NCI-H2227 treated with DMSO at 0.1 percent for 48 hours (cell line): ENCODE measurements at places on chromosomes 7 and 10.

- peak; percentile 21 for DNase-seq
These were observed 819 bp downstream of the HYCC1 start for GRCh38 chr7:23012908-23013714.

GRCh38 chr7:106893591-106893990, 28.5 kb downstream of the PIK3CG start:
- DNase-seq, result no peak

GRCh38 chr10:121818599-121818998, 109.2 kb downstream of the ATE1 start:
- no peak for DNase-seq

GRCh38 chr7:55099066-55099820, 80.4 kb downstream of the EGFR start:
- no peak for DNase-seq

GRCh38 chr7:26170663-26171062, 18.7 kb downstream of the NFE2L3 start:
- no peak for DNase-seq

- DNase-seq, result peak; percentile 14
These were observed 328.6 kb upstream of the COBL start for GRCh38 chr7:51645255-51645654.

DNA sequence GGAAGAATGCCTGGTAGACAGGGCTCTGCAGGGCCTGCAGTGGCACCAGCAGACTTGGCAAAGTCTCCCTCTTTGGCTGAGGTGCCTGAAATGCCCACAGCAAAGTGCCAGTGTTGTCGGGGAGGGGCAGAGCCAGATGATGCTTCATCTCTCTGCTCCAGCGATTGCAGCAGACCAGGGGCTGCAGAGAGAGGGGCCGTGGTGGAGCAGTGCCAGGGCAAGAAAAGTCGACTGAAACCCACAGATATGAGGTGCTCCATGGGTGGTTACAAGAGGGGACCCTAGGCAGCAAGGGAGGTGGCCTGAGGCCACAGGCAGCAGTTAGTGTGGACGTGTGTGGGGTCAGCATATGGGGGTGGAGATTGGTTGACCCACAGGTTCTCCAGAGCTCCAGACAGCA, 123.5 kb upstream of the SHH start:
- DNase-seq, result no peak

DNA sequence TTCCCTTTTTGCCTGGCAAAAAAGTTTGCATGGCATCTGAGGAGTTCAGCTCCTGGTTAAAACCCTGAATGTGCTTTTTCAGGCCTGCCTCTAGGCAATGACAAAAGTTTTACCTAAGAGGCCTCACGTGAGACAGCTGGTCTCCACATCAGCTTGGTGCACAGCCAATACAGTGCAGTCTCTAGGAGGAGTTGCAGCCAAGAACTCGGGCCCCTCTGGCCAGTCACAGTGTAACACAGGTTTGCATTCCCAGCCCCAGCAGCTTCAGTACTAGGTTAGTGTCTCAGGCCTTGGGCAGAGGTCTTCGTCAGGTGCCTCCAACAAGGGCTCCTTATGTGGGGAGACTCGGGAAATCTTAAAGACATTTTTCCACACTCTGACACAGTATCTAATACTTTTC, 771.7 kb downstream of the SORCS1 start:
- DNase-seq, result no peak

DNA sequence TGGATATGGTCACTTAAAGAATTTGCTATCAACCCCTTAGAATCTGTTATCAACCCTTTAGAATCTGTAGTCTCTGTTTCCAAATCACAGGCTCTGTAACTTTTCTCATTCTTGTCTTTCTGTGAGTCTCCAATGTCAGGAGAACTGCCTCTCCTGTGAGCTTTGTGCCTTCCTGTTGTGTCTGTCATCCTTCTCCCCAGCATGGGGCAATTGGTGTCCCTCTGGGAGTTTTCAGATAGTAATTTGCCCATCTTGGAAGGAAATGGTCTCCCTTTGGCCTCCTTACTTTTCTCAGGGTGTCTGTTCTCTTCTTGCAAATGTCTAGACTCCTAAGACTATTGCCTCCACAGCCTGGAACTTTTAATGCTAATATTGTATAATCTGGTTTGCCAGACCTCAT, 521.9 kb downstream of the NRG3 start:
- no peak for DNase-seq

GRCh38 chr7:14013898-14014297, 24.4 kb upstream of the ETV1 start:
- no peak for DNase-seq
